ENCODE measurements at places on chromosomes 13 and 19.

- DNase-seq: no peak
Observed at GRCh38 chr13:48176781-48177180, 56.2 kb upstream of the ITM2B start.

DNA sequence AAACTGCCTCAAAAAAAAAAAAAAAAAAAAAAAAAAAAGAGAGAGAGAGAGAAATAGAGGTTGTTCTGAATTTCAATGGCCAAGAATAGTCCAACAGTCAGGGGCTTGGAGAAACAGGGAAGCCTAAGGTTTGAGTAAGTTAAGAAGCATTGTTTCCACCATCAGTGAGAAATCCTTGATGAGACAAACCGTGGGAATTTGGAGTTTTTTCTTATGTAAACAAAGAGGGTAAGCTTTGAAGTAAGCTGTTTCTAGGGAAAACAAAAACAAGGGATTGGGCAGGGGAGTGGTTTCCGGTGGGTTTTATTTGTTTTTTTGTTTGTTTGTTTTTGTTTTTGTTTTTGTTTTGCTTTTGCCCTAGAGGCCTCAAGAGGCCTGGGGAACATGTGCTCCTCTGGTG is 11.2 kb upstream of the ERVV-1 start:
- no peak for DNase-seq

- peak; percentile 52 for DNase-seq
Observed at GRCh38 chr19:12838182-12838885, at the start of gene MAST1. MAST1 (plus strand) TSS chr19:12838515; CDS start chr19:12838573, 58 bp downstream.

DNA sequence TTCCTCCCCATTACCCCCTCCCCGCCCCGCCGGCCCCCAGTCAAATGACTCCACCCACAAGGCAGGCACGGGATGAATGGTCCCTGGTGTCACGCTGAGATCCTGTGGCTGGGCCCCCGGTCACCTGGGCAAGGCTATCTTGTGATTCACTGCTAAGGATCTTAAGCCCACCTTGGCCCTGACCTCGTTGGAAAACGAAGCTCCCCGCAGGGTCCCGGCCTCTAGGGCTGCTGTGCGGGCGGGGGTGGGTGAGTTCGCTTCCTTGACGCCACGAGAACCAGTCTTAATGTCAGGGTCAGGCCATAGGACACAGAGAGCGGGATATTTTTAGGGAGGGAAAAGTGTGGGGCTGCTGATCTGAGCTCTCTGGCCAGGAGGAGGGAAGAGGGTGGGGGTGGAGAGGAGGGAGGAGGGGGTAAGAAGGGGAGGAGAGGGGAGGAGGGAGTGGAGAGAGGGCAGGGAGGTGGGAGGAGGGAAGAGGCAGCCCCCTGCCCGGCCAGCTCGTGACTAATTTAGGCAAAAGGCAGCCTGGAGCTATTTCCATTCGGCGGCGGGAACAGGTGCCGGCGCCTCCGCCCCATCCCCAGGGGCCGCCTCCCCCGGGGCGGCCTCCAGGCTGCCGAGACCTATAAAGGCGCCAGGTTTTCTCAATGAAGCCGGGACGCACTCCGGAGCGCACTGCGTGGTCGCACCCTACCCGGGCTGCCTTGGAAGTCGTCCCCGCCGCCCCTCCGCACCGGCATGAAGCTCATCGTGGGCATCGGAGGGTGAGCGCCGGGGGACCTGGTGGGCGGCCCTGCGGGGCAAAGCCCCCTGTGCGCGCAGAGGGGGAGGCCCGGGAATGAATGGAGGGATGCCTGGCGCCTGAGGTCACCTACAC is at the start of gene NMRK2:
Gene NMRK2 (plus strand): TSS at position 139 of the 880 bp plus-strand sequence. CDS start 603 bp downstream, at position 742.
- DNase-seq: no peak

- no peak for DNase-seq
Observed at GRCh38 chr13:98959291-98959690, 18.6 kb downstream of the DOCK9 start.

DNA sequence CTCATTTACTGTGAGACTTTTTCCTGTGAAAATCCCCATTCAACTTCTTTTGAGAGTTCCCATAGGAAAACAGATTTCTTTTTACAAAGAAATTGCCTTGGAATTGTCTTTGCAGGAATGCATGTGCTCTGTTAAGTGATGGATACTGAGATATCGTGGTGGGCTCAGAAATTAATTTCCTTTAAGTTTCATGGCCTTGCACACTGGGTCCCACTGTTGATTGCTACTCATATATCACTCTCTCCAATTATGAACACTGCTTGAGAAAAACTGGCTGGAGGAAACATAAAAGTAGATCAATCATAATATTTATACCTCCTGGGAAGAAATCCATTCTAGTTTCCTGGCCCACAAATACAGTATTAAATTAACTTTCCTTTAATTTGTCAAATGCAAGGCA is 131.3 kb downstream of the OXGR1 start:
- no peak for DNase-seq

DNA sequence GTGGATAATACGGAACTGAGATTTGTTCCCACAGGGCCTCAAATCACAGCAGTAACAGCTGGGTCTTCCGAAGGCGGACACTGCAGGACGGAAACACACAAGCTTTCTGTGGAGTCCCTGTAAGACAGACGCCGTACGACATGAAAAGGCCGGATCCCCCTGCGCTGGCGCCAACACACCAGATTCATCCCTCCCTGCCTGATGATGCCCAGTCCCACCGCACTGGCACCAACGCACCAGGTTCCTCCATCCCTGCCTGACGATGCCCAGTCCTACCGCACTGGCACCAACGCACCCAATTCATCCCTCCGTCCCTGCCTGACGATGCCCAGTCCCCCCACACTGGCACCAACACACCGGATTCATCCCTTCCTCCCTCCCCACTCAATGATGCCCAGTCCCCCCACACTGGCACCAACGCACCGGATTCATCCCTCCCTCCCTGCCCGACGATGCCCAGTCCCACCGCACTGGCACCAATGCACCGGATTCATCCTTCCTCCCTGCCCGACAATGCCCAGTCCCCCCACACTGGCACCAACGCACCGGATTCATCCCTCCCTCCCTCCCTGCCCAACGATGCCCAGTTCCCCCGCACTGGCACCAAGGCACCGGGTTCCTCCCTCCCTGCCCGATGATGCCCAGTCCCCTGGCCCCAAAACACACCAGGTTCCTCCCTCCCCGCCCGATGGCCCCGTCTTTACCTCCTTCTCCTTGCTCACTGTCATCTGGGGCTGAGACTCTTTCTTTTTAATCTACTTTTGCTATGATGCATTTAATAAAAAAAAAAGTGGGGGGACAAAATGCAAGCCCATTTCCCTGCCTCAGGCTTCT is 55.1 kb downstream of the RASA3 start:
- no peak for DNase-seq

GRCh38 chr13:111539791-111540446 is 219.5 kb downstream of the TEX29 start:
- DNase-seq: no peak

DNA sequence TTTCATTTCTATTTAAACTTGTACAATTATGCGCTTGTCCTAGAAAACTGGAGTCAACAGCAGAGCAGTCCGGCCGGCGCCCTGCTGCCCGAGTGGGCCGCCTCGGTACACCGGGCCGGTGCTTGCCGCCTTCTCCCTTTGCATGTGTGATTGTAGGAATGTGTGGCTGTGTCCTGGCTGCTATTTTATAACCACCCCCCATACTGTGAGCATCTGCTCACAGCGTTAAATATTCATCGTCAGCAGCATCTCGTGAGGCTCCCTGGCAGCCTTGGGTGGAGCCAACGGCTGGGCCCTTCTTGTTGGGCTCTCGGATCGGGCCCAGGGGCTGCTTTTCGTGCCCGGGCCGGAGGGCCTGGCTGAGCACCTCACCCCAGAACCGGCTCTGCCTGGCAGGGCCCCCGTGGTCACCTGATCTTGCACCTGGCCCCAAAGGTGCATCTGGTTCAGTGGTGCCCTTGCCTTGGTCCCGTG is 10.6 kb downstream of the PIAS4 start:
- DNase-seq: no peak

DNA sequence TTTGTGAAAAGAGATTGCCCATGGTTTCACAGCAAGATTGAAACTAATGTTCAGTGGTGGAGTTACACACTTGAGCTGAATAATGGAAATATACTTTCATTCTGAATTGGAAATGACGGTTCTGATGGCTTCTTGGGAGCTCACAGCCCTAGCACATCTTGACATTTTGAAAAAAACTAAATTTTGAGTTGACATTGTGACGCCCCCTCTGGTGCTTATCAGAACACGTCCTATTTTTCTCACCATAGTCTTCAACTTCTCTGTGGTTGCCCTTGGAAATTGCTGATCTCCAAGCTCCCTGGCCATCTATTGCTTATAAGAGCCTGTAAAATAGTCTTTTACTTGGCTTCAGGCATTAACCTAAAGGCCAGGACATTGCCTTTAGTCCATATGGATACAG is 202.1 kb downstream of the OXGR1 start:
- no peak for DNase-seq

GRCh38 chr13:100045355-100045754 is 43.5 kb upstream of the PCCA start:
- no peak for DNase-seq

GRCh38 chr19:32397671-32398101 is 7.9 kb upstream of the DPY19L3 start:
- no peak for DNase-seq

- no peak for DNase-seq
Observed at GRCh38 chr19:19594381-19594780, 24.1 kb downstream of the PBX4 start.
